Activated naive CD4-positive, alpha-beta T cell (primary cell): ENCODE measurements at places on chromosomes 1 and 21.

GRCh38 chr21:44759628-44760285 is 41.9 kb downstream of the UBE2G2 start:
- no peak for DNase-seq

DNA sequence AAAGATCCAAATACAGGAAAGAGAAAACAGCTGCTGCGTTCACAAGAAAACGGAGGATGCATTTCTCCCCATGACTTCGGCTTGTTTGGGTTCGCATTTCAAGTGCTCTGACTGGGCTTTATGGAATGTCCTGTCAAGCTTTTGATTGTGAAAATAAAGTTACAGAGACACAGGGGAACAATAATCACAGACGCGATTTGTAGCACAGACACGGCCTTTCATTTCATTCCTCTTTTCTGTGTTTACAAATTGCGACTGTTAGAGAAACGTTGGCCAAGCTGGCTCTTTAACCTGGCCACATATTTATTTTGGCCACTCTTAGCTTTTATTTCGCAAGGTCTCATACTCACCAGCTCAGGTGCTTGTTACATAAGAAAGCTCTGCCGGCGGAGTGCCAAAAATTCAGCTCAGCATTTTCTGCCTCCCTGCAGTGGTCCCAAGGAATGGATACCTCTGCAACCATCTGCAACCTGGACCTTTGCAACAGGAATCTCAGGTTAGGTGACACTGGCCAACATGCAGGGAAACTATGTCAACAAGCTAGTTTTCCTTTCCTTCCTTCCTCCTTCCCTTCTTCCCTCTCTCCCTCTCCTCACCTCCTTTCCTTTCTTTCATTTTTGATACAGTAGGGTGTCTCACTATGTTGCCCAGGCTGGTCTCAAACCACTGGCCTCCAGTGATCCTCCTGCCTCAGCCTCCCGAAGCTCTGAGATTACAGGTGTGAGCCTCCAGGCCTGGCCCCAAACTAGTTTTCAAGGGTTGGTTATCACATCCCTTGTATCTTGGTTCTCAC is 58.2 kb upstream of the SLC45A1 start:
- no peak for DNase-seq

- DNase-seq: no peak
Measured at GRCh38 chr1:212792396-212792908, 758 bp downstream of the TATDN3 start.

DNA sequence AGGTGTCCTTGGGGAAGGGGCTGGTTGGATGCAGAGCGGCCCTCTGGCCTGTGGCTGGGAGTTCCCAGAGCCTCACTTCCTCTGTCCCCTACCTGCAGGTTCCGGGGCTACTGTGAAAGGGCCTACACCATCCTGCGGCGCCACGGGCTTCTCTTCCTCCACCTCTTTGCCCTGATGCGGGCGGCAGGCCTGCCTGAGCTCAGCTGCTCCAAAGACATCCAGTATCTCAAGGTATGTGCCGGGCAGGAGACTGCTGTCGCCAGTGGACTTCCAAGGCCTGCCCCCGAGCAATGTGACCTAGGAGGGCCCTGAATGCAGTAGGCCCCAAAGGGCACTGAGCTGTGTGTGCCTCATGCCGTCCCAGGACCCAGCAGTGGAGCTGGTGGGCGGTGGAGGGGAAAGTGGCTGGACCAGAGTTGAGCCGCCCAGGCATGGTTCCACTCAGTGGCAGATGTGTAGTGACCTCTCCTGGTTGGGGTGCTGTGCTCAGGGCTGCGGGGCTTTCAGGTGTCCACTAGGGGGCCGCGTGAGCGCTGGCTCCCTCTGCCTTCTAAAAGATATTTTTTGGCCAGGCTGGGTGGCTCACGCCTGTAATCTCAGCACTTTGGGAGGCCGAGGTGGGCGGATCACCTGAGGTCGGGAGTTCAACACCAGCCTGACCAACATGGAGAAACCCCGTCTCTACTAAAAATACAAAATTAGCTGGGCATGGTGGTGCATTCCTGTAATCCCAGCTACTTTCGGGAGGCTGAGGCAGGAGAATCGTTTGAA is 73.4 kb downstream of the PIK3CD start:
- DNase-seq: peak; percentile 45

DNA sequence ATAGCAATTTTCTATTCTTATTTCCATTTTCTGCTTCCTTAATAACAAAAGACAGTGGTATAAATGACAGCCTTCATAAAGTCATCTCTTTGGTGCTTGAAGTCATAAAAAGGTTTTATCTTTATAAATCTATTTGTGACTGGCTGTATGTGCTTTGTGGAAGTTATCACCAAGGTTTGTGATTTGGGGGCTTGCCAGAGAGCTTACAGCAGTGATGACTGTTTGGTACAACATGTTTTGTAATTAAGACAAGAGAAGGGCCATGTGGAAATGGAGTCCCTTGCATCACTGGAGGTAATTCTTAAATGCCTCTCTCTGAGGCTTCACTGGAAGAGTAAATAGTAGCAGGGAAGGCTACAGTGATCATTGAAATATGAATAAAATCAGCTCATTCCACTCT is 2.7 kb downstream of the SLC35F3 start:
- DNase-seq: no peak
